ENCODE measurements at places on chromosomes 3 and 15.

DNA sequence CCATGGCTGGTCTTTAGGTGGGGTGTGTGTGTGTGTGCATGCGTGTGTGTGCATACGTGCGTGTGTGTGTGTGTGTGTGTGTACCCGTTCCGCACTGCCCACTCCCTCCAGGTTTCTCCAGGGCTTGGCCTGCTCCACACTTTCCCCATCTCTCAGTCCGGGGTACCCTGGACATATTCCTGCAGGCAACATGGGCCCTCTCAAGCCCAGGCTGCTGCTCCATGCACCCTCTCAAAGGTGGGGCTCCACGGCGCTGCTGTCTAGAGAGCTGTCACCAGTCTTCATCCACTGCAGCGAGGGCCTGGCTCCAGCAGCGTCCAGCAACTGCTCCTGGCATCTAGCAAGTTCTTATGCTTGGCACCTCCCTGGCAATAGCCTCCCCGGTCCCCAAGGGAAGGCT lies 86.1 kb downstream of the ATP10A start:
- no peak for DNase-seq

- DNase-seq: peak; percentile 28
Measured at GRCh38 chr3:33218446-33219174, at the start of gene SUSD5. TSS of gene SUSD5 (minus strand) at chr3:33218810. CDS start at chr3:33218797, 13 bp downstream.

DNA sequence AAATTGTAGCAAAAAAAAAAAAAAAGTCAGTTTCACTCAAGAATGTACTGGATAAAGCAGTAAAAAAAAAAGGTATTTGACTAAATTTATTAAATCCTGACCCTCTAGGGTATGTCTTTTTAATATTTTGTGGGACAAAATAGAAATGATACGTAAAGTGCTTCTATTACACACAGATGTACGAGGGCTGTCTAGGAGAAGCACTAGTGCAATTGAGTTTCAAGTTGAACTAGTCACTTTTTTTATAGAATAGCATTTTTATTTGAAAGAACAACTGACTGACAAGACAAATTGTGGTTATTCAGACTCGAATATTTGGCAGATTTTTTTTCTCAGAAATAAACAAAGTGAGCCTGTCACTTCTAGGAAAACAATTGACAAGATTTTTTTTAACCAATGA lies 49.0 kb downstream of the CCDC54 start:
- no peak for DNase-seq

DNA sequence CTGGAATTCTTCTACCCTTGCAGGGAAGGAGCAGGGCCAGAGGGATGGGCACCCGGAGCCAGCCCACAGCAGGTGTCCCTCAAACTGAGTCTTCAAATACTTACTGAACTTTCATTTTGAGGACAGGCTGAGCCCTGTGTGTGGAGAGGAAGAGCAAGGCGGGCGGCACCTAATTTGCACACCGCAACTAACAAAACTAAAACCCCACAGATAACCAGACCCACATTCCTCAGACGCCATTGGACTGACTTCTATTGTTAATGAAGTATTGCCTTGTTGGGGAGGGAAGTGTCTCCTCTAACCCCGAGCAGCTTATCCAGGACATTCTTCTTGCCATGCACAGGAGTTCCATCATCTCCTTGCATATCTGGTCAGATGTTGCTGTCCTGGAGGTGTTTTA lies 105.2 kb upstream of the NR2E3 start:
- peak; percentile 75 for DNase-seq

DNA sequence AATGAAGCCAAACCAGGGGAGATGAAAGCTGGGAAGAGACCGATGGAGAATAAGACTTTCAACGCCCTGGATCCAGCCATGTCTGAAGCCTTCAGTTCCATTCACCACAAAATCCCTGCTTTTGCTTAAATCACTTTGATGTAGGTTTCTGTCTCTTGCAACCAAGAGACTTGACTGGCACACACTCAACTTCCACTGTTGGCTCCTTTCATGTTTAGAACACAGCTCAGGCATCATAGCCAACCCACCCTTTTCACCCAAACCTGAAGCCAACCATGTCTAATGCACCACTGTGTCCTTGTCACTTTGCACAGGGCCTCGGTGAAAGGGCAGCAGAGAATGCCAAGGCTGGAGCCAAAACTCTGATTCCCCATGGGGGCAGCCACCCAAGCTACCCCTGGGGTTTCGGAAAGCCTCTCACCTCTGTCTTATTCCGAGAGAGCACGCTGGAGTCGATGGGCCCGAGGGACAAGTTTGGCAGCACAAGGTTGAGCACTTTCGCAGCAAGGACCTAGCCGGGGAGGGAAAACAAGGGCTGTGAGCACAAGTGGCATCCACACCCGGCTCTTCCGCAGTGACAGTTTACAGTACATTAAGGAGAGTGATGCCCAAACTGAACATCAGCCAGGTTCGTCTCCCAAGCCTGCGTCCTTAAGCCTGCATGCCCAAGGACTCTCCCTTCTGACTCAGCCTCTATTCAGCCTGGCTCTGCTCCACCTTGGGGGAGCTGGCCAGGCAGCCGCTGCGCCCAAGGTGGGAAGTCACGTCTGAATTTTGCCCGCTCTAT lies 37.6 kb downstream of the ABTB1 start:
- DNase-seq: peak; percentile 68

GRCh38 chr3:143101792-143102381 lies 17.7 kb upstream of the CHST2 start:
- no peak for DNase-seq

DNA sequence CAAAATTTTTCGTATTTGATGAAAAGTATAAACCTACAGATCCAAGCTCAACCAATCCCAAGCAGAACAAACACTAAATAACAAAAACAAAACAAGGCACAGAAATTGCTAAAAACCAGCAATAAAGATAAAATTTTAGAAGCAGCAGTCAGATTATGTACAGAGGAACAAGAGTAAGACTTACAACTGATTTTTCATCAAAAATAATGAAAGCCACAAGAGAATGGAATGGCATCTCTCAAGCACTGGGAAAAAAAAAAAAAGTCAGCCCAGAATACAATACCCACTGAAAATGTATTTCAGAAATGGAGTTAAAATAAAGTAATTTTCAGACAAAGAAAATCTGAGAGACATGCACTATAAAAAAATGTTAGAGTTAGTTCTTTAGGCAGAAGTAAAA lies 27.0 kb downstream of the GPR156 start:
- no peak for DNase-seq
